B cell (primary cell): ENCODE measurements at places on chromosomes 1 and 21. TPM values are rescaled to one million over a fixed set of nuclear protein-coding genes. Genes with fewer than 3 reads are reported as not detected.

DNA sequence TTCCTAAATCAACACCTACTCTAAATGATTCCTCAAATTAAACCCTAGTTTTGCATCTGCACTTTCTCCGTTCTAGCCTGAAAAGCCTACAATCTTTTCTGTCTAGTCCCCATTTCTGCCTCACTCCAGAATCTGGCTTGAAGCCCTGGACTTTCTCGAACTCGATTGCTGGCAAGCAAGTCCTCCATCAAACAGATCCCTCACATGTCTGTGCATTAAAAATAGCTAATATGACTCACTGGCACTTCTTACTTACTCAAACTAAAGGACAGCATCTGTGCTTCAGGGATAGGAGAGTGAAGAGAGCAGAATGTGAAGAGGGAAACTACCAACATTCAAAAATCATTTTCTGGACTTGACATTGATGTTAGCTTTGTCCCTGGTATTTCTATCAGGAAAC lies 51.8 kb upstream of the CXADR start:
- H3K4me1 ChIP-seq = no peaks in the 10 kb centered on the region
- no peak overlapping the region for H3K4me3 ChIP-seq
- no peak for DNase-seq
- no peak overlapping the region for H3K27ac ChIP-seq
- H3K27me3 ChIP-seq = no peaks in the 10 kb centered on the region
- no peaks in the 10 kb centered on the region for H3K36me3 ChIP-seq

LRRC71 gene
- not detected in 2 replicates for total RNA-seq

- no peaks in the 10 kb centered on the region for H3K27me3 ChIP-seq
- H3K27ac ChIP-seq = peak overlapping the region; percentile 94
- peak overlapping the region; percentile 20 for H3K4me3 ChIP-seq
- peak; percentile 82 for DNase-seq
These were observed 41.0 kb upstream of the SCAF4 start for GRCh38 chr21:31772674-31773555.

- H3K4me3 ChIP-seq = no peak overlapping the region
- no peaks in the 10 kb centered on the region for H3K36me3 ChIP-seq
- no peaks in the 10 kb centered on the region for H3K4me1 ChIP-seq
- H3K27me3 ChIP-seq = no peaks in the 10 kb centered on the region
These were observed 4.5 kb downstream of the CFHR3 start for GRCh38 chr1:196779093-196779492.

DNA sequence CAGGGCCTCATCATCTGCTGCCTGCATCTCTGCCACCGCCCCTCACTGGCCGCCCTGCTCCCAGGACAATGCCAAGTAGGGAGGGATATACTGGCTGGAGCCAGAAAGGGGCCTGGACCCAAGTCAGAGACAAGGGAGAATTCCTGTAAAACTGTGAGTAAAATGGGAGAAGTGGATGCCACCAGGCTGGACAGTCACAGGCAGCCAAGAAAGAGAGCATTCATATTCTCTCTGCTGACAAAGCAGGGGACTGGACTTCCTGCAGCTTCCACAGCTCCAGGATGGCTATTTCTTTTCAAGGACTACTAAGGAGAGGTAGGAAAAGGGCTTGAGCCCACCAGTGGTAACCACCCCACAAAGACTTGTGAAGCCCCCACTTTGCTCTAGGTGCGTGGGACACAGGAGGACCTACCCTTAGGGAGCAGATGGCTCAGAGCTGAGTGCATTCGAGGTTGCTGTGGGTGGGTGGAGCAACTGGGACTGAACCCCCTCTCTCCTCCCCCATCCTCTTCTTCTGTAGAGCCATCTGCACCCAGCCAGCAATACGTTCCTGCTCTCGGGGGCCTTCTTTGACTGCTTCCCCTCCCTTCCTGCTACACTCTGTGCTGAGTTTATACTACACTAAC lies 57.5 kb downstream of the GLIS1 start:
- H3K27ac ChIP-seq = no peak overlapping the region
- H3K36me3 ChIP-seq = no peaks in the 10 kb centered on the region
- no peak for DNase-seq
- no peaks in the 10 kb centered on the region for H3K4me1 ChIP-seq
- no peak overlapping the region for H3K4me3 ChIP-seq

DNA sequence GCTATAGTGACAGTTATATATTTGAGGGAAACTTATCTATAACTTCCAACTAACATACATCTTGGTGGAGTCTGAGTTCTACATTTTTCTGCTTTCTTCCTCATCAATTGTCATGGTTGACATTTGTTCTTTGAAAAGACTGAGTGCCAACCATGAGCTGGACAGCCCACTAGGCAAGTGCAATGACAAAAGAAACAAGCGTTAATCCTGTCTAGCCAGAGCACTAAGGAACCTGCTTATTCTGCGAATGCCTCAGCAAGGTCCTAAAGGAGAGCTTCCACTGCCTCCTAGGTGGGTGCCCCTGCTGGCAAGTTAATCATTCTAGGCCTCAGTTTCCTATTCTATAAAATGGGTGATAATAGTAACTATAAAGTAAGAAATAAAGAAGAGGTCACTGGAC lies 44.8 kb downstream of the IRF2BP2 start:
- H3K27me3 ChIP-seq = no peaks in the 10 kb centered on the region
- no peak overlapping the region for H3K27ac ChIP-seq
- H3K36me3 ChIP-seq = no peaks in the 10 kb centered on the region
- no peak overlapping the region for H3K4me3 ChIP-seq
- H3K4me1 ChIP-seq = no peaks in the 10 kb centered on the region

TSPAN2 gene
- 0.17 and 0.34 TPM in 2 replicates for total RNA-seq

EDARADD gene
- not detected in 2 replicates for total RNA-seq

- no peaks in the 10 kb centered on the region for H3K36me3 ChIP-seq
- DNase-seq = no peak
- no peak overlapping the region for H3K4me3 ChIP-seq
These were observed 147.9 kb downstream of the LRRC40 start for GRCh38 chr1:70057500-70057899.

- H3K27ac ChIP-seq = peak overlapping the region; percentile 72
- H3K36me3 ChIP-seq = peaks cover 31% of the 10 kb centered on the region
- peaks cover 39% of the 10 kb centered on the region for H3K4me1 ChIP-seq
- DNase-seq = peak; percentile 34
- H3K4me3 ChIP-seq = no peak overlapping the region
These were observed 18.5 kb downstream of the RNASEL start for GRCh38 chr1:182570611-182570970.

TSHB gene
- total RNA-seq = not detected in 2 replicates

TSNAX gene
- 34.8 and 41.4 TPM in 2 replicates for total RNA-seq

- no peak overlapping the region for H3K4me3 ChIP-seq
- H3K27me3 ChIP-seq = peaks cover 3% of the 10 kb centered on the region
- H3K36me3 ChIP-seq = no peaks in the 10 kb centered on the region
- peaks cover 11% of the 10 kb centered on the region for H3K4me1 ChIP-seq
- no peak overlapping the region for H3K27ac ChIP-seq
- DNase-seq = no peak
These were observed 168.5 kb downstream of the PSMG1 start for GRCh38 chr21:39014747-39015146.

DNA sequence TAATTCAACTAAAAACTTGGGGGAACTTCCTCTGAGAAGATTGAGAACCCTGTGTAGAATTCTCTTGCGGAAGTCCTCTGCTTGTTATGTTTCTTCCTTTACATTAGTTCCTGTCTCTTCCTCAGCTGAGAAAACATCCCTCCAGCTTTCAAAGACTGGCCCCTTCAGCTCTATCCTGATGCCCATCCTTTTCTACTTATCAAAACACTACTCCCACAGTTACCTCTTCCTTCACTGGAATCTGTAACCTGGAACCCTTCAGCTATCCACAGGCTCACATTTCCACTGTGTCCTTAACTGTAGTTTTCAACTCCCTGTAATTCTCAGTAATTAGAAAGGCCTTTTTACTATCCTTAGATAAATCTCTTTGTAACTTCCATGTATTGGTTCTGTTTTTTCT lies 6.0 kb upstream of the DEDD start:
- no peak overlapping the region for H3K27ac ChIP-seq
- DNase-seq = no peak
- H3K4me1 ChIP-seq = peaks cover 5% of the 10 kb centered on the region

AMY2A gene
- total RNA-seq = not detected in 2 replicates

DNA sequence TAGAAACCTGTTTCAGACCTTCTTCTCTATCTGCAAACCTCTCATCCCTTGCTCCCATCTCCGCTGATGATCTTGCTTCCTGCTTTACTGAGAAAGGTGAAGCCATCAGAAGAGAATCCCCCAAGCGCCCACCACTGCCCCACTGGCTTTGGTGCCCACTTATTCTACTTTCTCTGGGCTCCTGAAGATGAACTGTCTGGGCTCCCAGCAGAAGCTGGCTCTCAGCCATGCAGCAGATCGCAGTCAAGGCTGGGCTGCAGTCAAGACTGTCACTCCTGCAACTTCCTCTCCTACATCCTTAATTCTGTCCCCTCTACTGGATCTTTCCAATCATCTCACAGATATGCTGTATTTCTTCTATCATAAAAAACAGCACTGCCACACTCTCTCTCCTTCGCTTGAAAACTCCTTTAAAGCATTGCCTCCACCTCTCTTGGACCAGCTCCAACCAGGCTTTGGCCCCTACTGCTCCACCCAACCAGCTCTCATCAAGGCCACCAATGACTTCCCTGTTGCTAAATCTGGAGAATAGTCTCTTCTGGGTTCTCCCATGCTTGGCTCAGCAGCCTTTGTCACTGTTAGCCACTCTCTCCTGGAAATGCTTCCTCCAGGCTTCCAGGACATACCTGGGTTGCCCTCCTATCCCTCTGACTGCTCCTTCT lies 25.8 kb downstream of the TRIM62 start:
- peaks cover 12% of the 10 kb centered on the region for H3K4me1 ChIP-seq
- no peaks in the 10 kb centered on the region for H3K27me3 ChIP-seq
- H3K4me3 ChIP-seq = no peak overlapping the region
- no peak for DNase-seq
- H3K36me3 ChIP-seq = peaks cover 3% of the 10 kb centered on the region

DNA sequence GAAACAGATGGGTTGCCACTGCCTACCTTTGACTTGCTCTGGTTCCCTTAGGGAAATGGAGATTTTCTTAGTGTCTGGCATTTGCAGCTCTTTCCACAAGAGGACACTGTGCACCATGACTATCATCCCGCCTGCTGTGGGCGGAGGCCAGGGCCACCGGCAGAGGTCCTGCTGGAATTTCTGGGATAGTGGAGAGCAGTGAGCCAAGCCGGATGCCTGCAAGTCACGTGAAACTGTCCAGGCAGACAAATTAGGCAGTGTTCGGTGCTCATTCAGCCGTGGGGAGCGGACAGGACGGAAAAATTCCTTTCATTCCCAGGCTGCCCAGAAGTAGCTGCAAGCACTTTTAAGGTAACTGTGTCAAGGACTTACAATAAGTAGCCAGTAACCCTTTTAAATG lies 43.4 kb downstream of the IGSF5 start:
- H3K27ac ChIP-seq = no peak overlapping the region
- no peaks in the 10 kb centered on the region for H3K36me3 ChIP-seq
- H3K4me1 ChIP-seq = no peaks in the 10 kb centered on the region
- no peak overlapping the region for H3K4me3 ChIP-seq

GRCh38 chr1:8347635-8348034 lies 29.7 kb downstream of the SLC45A1 start:
- H3K4me1 ChIP-seq = peaks cover 3% of the 10 kb centered on the region
- no peak for DNase-seq
- H3K27me3 ChIP-seq = no peaks in the 10 kb centered on the region
- H3K27ac ChIP-seq = no peak overlapping the region
- no peaks in the 10 kb centered on the region for H3K36me3 ChIP-seq

DNA sequence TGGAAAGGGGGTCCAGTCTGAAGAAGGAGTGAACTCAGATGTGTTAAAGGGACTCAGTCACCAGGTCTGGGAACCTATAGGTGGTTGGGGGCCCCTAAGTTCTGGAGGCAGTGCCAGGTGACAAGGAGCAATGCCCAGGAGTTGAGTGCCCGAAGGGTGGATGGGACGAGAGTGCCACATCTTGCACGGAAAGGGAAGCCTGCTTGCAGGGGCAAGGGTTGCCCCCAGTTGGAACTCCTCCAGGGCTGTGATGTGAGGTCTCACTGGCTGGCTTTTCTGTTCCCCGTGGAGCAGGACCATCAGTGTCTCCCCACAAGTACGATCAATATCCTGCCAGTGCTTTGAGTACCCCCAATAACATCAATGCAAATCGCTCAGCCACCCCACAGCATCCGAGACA lies 107.3 kb downstream of the TOMM20 start:
- no peaks in the 10 kb centered on the region for H3K27me3 ChIP-seq
- peaks cover 6% of the 10 kb centered on the region for H3K4me1 ChIP-seq
- H3K4me3 ChIP-seq = no peak overlapping the region

- no peaks in the 10 kb centered on the region for H3K36me3 ChIP-seq
- H3K4me3 ChIP-seq = peak overlapping the region; percentile 39
- DNase-seq = no peak
These were observed 68.3 kb upstream of the ACTRT2 start for GRCh38 chr1:2952992-2953391.

- H3K36me3 ChIP-seq = no peaks in the 10 kb centered on the region
- no peak for DNase-seq
- peak overlapping the region; percentile 78 for H3K4me3 ChIP-seq
- peak overlapping the region; percentile 92 for H3K27ac ChIP-seq
These were observed 541 bp upstream of the CD58 start for GRCh38 chr1:116571215-116571919.

DNA sequence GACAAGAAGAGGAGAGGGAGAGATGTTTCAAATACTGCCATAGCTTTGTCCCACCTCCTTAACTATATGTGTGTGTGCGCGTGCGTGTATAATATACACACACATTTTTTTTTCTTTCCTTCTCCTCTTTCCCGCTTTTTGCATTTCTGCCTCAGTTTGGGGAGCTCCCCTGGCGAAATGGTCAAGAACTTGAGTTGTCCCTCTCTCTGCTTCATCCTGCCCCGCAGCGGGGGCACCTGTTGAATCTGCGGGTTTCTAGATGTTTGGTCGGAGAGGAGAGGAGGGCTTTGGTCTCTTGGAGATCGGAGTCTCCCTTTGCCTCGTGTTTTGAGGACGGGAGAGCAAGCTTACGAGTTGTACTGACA lies 504 bp downstream of the SCCPDH start:
- H3K36me3 ChIP-seq = peaks cover 7% of the 10 kb centered on the region
- H3K4me1 ChIP-seq = peaks cover 6% of the 10 kb centered on the region
- no peak for DNase-seq

- no peak overlapping the region for H3K27ac ChIP-seq
- H3K27me3 ChIP-seq = no peaks in the 10 kb centered on the region
- peaks cover 15% of the 10 kb centered on the region for H3K4me1 ChIP-seq
These were observed 27.9 kb upstream of the BMP8B start for GRCh38 chr1:39816415-39817090.

DNA sequence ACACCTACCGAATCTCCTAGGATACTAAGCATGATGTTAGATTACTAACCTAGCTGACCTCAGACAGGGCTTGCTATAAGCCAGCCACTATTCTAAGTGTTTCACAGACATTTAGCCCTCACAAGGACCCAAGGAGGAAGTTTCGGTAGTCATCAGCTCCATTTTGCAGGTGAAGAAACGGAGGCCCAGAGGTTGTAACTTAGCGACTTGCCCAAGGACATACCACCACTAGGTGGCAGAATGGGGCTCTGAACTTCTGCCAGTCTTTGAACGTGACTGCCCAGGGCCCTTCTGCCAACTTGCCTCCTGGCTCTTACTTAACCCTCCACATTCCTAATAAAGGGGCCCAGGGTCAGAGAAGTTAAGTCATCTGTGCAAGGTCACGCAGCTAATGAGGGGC lies 283.5 kb downstream of the C1orf94 start:
- no peaks in the 10 kb centered on the region for H3K36me3 ChIP-seq
- H3K27me3 ChIP-seq = no peaks in the 10 kb centered on the region
- H3K4me3 ChIP-seq = no peak overlapping the region
- H3K4me1 ChIP-seq = no peaks in the 10 kb centered on the region
- no peak overlapping the region for H3K27ac ChIP-seq
- peak; percentile 27 for DNase-seq

- H3K4me3 ChIP-seq = peak overlapping the region; percentile 34
- H3K27me3 ChIP-seq = no peaks in the 10 kb centered on the region
- DNase-seq = peak; percentile 76
- H3K27ac ChIP-seq = peak overlapping the region; percentile 68
These were observed 79.3 kb upstream of the LYST start for GRCh38 chr1:235945775-235946570.
